AML-193 (cell line): ENCODE measurements at places on chromosomes 16 and 17.

- no peak for DNase-seq
Measured at GRCh38 chr16:27995378-27995777, 68.1 kb downstream of the GSG1L start.

- no peak for DNase-seq
Measured at GRCh38 chr17:66021757-66022156, 170.2 kb downstream of the CEP112 start.

DNA sequence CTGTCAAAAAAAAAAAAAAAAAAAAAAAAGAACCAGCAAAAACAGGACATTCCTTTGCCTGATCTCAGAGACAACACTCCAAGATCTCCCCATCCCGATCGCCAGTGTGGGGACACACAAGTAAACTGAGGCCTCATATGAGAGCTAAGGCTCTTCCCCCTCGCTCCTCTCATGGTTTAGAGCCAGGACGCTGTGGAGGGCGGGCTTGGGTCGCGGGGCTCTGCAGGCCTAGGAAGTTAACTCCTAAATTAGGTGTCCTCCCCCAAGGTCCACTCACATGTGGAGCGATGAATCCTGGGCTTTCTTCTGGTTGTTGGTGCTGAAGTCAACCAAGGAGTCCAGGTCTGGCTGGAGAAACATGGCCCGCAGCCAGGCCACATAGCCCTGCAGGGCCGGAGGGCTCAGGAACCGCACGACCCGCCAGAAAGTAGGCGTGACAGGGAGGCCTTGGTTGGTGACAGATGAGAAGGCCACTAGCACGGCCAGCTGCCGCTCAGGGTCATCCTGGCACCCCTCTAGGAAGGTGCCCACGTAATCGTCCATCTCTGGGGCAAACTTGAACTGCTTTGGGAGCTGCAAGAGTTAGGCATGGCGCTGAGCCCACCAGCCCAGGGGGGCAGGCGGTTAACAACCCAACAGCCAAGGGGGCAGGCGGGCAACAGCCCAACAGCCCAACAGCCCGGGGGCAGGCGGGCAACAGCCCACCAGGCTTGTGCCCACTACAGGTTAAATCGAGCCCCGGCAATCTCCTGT, 5.2 kb downstream of the MYBBP1A start:
- no peak for DNase-seq

DNA sequence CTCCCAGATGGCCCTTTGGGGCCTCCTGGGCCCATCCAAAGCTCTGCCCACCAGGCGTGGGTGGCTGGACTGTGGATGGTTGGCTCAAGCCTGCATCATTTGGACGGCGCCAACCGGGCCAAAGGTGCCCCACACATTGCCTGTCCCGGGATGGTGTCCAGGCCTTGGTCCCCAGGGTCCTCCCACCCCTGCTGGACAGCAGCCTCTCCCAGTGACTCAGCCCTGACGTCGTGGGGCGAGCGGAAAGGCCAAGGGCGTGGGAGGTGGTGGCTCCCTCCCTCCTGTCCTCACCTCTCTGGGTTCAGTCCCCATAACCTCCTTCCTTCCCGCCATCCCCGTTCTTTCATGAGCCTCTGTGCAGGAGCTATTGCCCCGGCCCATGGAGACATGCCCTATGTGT, 42.1 kb upstream of the DLX4 start:
- no peak for DNase-seq

GRCh38 chr17:48539177-48539576, 5.7 kb downstream of the HOXB2 start:
- no peak for DNase-seq
